ENCODE measurements at places on chromosomes 1 and 21. TPM values are rescaled to one million over a fixed set of nuclear protein-coding genes. Genes with fewer than 3 reads are reported as not detected.

The ARTN gene
- 1.7 TPM for polyA plus RNA-seq

The ZNF593OS gene
- 0.62 TPM for polyA plus RNA-seq

The CHI3L2 gene
- 0.24 TPM for polyA plus RNA-seq

The FCGR3A gene
- 1.9 TPM for polyA plus RNA-seq

The PTAFR gene
- polyA plus RNA-seq, result 2.8 TPM

The S100A16 gene
- polyA plus RNA-seq, result 112 TPM

The ENAH gene
- polyA plus RNA-seq, result 116 TPM

The NBPF4 gene
- not detected for polyA plus RNA-seq

- DNase-seq, result no peak
Measured at GRCh38 chr21:34276711-34277425, 86.9 kb upstream of the KCNE2 start.

DNA sequence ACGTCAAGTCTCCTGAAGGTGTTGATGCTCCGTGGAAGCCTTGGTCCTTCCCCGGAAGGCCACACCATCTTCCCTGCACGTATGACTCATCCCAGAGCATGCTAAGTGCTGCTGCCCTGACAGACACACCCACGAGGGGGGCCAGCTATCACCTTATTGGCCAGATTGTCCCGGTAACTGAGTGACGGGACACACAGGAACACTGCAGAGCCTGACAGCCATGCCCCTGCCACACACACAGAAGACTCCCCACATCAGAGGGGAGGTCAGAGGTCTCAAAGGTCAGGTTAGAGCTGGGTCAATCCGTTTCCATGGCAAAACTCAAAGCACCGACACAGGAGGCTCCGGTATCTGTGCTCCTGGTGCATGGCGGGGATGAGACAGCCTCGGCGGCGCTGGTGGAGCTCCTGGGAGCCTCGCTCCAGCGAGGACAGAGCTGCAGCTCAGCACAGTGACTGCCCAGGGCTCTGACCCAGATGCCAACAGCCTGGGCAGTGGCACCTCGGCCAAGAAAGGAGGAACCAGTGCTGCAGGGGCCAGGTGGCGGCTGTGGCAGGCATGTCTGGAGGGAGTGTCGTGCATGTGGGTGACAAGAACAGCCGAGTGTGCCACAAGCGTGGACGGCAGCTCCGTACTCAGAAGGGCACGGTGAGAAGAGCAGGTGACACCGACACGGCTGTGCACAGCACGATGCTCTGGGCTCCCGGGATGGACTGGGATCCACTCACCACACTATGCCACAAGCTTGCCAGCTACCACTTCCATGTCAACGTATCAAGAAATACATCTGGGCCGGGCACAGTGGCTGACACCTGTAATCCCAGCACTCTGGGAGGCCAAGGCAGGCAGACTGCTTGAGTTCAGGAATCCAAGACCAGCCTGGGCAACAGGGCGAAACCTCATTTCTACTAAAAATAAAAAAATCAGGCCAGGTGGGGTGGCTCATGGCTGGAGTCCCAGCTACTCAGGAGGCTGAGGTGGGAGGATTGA, 14.8 kb upstream of the TMEM240 start:
- no peak for DNase-seq

- no peak for DNase-seq
Measured at GRCh38 chr1:8817412-8818324, at the start of gene RERE. Gene RERE (minus strand): TSS chr1:8817640.

- DNase-seq, result no peak
Measured at GRCh38 chr1:211068976-211069375, 65.0 kb downstream of the KCNH1 start.

DNA sequence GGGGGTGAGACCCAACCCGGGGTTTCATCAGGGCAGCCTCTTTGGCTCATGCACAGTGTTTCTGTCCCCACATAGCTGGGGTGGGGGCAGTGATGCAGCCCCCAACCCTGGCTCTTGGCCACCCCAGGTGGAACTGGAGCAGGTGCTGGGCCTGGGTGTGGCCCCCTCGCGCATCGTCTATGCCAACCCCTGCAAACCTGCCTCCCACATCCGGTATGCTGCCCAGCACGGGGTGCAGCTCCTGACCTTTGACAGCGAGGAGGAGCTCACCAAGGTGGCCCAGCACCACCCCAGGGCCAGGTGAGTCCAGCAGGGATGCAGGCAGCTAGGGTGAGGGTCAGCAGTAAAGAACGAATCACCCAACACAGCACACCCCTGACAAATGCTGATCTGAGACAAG, 72.3 kb upstream of the TINAGL1 start:
- DNase-seq, result no peak

GRCh38 chr1:26771643-26772321, 16.0 kb upstream of the PIGV start:
- DNase-seq, result no peak

DNA sequence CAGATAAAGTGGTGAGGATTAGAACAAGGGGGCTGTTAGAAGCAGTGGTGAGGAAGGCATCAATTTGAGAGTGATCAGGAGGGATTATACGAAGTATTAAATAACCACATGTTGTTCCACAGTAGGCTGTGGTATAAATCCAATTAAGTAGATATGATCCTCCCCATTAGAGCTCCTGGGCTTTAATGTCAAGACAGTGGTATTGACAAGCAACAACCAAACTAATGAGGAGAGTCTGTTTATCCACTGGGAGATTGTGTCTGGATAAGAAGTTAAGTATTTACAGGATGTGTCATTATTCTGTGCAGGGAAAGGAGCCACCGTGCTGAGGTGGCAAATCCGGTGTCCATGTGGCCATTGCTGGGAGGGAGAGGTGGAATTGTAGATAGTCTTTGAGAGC, 5.8 kb downstream of the ACTN2 start:
- no peak for DNase-seq

DNA sequence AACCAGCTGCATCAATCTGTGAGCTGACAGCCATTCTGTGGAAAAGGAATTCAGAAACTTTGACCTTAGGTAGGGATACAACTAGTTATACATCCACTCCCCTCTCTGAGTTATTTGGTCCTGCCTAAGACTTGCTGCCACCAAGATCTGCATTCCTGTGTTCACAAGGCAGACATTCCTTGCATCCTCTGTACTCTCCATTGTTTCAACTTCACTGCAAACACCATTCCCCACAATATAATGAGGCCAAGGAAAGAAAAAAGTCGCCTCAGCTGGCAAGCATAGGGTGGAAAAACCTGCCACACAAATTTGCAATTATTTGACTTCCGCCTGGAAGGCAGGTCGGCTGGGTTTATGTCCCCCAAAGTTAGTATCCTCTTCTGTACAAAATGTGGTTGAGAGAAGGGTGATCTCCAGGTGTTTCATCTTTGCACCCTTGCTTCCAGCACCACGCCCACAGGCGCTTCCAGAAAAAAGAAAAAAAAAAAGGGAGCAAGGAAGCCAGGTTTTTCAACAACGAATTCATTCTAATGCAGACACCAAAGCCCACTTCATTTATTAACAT, 676 bp upstream of the CTTNBP2NL start:
- no peak for DNase-seq

- DNase-seq, result no peak
Measured at GRCh38 chr1:11682799-11683198, 1.9 kb upstream of the MAD2L2 start.

GRCh38 chr1:166956872-166957271, 18.5 kb downstream of the ILDR2 start:
- DNase-seq, result no peak

DNA sequence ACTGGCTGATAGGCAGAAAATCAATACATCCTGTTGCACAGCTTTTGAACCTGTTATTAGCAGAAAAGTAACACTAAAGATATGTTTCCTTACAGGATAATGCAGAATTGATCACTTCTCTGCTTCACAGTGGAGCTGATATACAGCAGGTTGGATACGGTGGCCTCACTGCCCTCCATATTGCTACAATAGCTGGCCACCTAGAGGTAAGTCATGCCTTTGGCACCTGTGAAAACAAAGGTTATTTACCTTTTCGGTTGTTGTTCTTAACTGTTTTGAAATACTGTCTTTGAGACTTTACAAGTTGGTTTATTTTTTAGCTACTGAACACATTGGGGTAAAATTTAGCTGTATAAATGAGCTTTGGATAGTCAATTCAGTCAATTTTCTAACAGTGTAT, 36.3 kb downstream of the TNNI3K start:
- no peak for DNase-seq
